ENCODE measurements at places on chromosomes 5 and 9.

GRCh38 chr9:108654566-108654965 lies 201.2 kb downstream of the ACTL7B start:
- no peak for DNase-seq

- no peak for DNase-seq
Measured at GRCh38 chr5:149438711-149439132, 59.6 kb upstream of the IL17B start.

- no peak for DNase-seq
Measured at GRCh38 chr5:68744206-68744605, 349.6 kb upstream of the SLC30A5 start.

DNA sequence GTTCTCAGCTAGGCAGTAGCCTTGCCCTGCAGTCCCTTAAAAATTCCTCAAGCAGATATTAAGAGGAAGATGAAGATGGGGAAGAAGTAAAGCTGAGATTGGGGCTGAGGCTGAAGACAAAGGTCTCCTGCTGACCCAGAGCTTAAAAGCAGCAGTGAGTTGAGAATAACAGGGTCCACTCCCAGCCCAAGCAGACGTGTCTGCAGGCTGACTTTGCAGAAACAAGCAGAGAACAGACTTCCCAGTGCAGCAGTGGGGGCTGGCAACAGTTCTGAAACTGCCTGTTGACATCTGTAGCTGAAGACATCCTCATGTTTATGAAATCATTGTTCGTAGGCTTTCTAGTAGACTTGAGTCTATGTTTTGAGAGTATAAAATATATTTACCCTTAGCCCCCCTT lies 1.1 kb downstream of the CTXN3 start:
- DNase-seq: no peak

DNA sequence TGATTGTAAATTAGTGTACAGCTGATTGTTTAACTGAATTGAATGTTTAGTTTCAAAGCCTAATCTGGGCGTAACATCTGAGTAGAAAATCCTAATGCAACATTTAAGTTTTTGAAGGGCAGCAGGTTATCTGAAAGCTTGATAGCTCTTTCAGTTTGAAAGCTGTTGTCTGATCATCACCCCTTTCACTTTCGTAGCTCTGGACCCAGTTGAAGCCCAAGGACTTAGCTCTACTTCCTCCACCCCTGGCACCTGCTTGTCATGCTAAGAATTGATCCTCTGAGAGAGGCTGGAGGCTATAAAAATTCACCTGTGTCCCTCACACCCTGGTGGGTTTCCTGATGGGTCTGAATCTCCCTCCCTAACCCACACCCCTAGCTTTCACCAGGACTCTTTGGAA lies 86.0 kb downstream of the ZFAND5 start:
- no peak for DNase-seq
